ENCODE measurements at places on chromosomes 4 and X.
A peak's percentile ranks its signal among the peaks of the same experiment; 100 is the strongest.

- no peak for DNase-seq
Measured at GRCh38 chrX:68880846-68881552, 52.2 kb downstream of the EFNB1 start.

DNA sequence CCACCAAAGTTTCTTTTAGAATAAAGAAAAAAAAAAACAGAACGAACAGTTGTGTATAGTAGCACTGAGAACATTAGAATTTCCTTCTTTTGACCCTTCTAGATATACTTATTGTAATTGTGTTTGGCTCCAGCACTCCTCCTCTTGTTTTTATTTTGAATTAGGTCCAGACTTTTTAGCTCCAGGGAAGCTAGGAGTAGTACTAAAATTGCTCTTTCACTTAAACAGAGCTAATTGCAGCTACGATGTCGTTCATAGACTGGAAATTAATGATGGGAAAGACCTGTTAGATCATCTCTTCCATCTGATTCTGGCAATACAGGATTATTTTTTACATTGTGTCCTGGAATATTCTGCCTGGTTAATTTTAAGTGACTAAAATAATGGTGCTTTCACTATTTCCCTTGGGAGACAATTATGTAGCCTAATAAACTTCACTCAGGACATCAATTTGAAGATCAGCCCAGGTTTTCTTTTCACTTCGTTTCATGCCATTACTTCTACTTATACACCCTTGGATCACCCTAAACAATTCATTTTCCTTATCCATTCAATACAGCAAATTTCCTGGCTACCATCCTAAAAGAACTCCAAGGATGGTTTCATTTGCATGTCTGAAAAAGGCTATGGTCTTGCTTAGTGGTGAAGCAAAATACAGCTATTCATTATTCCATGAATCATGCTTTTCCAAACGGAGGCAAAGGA, 480.8 kb upstream of the TECRL start:
- DNase-seq = no peak

DNA sequence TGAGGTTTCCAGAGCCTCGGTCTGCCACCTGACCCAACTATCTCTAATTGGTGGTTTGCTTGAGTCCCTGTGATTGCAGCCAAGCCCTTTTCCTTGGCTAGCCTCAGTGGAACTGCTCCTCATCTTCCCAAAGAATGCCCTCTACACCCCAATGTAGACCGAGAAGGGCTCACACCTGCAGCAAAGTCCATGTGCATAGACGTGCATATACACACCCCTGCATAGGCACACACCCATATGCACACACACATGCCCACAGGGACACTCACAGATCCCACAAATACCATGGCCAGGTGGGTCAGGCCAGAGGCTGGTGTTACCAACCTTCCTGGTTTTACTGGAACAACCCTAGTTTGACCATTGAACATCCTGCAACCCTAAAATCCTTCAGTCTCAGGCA, 332 bp downstream of the AWAT2 start:
- no peak for DNase-seq

DNA sequence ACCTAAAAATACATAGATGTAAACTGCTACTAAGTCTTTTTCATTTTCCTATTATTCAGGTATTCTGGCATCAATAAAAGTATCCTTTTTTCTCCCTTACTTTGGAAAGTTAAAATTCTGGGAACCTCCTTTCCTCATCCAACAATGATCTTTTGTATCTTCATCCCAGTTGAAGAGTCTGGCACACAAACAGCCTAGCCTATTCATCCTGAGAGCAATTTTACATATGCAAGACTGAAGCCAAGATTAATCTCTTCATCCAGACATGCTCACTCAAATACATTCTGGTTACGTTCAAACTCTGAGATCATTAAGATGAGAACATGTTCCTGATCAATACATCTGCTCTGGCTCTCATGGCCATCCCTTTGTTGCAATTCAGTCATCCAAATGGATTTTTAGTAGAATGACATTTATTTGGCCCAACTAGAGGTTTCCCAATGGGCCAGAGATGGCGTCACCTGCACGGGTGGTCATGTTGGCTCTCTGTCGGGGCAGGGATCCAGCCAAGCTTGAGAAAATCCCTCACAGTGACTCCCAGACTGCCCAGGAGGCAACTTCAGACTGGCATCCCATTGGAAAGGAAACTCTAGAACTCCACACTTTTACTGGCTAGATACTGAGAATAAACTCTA, 135.3 kb upstream of the VCX2 start:
- DNase-seq = no peak

- no peak for DNase-seq
Measured at GRCh38 chr4:41433361-41433760, 104.6 kb upstream of the LIMCH1 start.

DNA sequence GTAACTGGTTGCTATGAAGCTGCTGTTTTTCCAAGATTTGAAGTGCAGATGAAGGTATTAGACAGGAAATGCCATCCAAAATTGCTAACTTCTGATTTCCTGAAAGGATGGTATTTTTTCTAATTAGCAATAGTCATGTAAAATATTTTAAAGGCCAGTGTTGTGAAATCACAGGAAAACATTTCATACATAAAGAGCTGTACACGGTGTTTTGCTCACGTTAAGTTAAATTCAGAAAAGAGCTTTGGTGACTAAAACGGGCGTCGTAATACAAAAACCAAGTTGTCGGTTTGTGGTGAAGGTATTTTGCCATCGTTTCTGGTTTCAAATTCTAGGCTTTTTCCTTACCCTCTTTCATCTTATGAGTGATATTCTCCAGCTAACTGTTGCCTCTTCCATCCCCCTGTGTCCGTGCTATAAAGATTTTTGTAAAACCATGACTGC, 39.8 kb downstream of the AFF1 start:
- DNase-seq = no peak

GRCh38 chr4:90648311-90648710, 521.1 kb downstream of the CCSER1 start:
- no peak for DNase-seq

- DNase-seq = no peak
Measured at GRCh38 chrX:130013661-130014060, 31.2 kb downstream of the BCORL1 start.

GRCh38 chr4:107261241-107261874, 225.2 kb upstream of the DKK2 start:
- no peak for DNase-seq

DNA sequence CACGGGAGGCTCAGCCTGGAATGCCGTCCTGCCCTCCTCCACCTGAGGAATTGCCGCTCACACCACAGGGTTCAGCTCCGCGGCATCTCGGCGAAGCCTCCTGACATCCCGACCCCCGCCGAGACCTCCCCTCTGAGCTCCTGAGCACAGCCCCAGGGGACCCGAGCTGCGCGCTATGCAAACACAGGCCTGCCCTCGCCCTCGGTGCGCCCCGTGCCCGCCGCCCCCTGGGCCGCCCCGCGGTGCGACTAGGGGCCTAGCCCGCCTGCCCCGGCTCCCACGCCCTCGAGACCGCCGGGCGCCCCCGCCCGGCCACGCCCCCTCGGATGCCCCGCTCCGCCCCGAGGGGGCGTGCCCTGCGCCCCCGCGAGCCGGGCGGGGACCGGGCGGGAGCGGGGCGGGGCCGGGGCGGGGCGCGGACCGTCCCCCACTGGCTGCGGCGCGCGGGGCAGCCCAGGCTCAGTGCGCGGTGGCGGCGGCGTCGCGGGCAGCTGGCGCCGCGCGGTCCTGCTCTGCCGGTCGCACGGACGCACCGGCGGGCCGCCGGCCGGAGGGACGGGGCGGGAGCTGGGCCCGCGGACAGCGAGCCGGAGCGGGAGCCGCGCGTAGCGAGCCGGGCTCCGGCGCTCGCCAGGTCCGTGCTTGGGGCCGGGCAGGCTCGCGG, at the start of gene FGFR3:
Gene FGFR3, plus strand, starts transcription at position 462 of the 664 bp plus-strand sequence. CDS start 642 bp downstream, outside the sequence.
- DNase-seq = peak; percentile 30
